ENCODE measurements at places on chromosomes 11 and 22. TPM values are rescaled to one million over a fixed set of nuclear protein-coding genes. Genes with fewer than 3 reads are reported as not detected.
A peak's percentile ranks its signal among the peaks of the same experiment; 100 is the strongest.

GRCh38 chr11:101061606-101062005 is 68.0 kb downstream of the PGR start:
- no peak for DNase-seq

SAAL1 gene
- 8.8 TPM for total RNA-seq

- no peak for DNase-seq
Observed at GRCh38 chr11:69384251-69385143, 90.5 kb downstream of the MYEOV start.

- DNase-seq: no peak
Observed at GRCh38 chr22:19290400-19291217, 910 bp downstream of the CLTCL1 start.

SCGB2A2 gene
- not detected for total RNA-seq

DNA sequence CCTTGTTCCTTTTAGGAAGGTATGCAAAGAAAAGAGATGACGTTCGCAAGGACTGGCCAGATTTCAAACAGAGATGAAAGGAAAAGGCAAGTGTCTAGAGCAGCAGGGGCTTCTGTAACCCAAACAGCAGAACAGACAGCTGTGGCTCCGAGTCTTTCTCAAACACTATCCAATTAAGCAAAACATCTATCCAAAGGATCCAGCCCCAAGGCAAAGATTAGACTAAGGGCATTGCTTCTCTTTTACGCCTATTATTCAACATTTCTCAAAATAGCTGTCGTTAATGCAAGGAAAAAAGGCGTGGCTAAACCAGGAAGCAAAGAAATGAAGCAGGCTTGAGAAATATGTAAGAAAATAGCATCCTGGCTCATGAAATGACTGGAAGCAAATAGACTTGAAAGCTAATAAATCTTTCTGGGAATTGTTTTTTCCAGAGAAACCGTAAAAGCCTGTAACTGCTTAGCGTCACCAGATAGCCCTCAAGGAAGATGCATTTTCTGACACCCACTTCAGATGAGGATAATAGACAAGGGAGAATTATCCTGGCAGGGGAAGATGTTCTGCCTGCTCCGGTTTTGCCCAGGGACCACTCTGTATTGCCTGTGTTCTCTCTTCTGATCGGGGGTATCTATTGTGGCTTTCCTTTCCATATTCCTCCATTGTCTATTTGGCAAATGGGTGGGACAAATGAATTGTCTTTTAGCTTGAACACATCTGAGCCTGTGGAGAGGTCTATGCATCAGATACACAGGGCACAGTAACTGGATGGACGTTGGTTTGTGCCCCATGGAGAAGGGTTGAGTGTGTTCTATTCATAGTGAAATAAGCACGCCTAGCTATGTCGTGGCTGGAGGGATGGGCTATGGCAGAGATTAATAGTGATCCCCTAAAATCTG is 20.2 kb downstream of the C11orf96 start:
- DNase-seq: no peak

DDX6 gene
- 115 TPM for total RNA-seq

DNA sequence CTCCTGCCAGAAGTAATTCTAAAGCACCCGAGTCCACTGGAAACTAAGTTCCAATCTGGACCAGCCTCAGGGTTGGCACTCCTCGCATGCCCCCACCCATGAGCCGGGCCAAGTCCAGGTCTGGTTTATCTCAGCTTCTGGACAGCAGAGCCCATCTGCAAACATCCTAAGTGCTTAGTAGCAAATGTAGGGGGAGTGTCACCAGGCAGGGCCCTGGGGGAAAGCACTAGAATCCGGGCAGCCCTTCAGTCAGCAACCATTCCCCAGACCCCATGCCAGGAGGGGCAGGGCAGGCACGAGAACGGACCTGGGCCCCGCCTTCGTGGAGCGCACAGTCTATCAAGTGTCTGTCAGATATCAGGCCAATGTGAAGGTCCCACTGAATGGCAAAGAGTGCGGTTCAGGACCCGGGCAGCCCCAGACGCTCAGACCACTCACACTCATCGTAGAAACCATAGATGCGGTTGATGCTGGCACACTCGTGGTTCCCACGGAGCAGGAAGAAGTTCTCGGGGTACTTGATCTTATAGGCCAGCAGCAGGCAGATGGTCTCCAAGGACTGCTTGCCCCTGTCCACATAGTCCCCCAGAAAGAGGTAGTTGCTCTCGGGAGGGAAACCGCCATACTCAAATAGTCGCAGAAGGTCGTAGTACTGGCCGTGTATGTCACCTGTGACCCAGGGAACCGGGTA is 1.3 kb downstream of the PPP1CA start:
- no peak for DNase-seq

- no peak for DNase-seq
Observed at GRCh38 chr11:6440906-6441358, at the start of gene HPX. HPX (minus strand) TSS chr11:6440987; CDS start chr11:6440963, 24 bp downstream.

DNA sequence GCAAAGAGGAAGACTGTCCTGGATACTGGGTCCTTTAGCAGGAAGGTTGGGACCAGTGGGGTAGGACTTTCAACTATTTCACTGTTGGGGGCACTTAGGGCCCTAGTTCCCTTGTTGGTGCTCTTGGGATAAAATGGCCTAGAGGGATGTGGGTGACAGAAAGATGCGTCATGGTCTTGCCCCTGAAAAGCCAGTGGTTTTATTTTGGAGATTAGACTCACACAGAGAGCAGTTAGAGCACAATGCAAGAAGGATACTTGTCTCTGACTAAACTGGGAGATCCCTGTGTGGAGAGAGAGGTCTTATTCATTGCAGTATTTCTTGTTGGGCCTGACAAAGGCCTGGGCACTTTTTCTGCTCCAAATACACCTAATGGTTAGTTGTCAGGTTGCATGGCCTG is 22.6 kb upstream of the MRGPRX2 start:
- DNase-seq: no peak

- DNase-seq: no peak
Observed at GRCh38 chr11:116687458-116688201, 85.2 kb downstream of the BUD13 start.

- no peak for DNase-seq
Observed at GRCh38 chr11:6474806-6475500, 1.2 kb upstream of the TRIM3 start.

GRCh38 chr22:26394777-26395176 is 34.3 kb upstream of the ASPHD2 start:
- no peak for DNase-seq

- no peak for DNase-seq
Observed at GRCh38 chr11:47508240-47508957, 44.5 kb downstream of the CELF1 start.

DNA sequence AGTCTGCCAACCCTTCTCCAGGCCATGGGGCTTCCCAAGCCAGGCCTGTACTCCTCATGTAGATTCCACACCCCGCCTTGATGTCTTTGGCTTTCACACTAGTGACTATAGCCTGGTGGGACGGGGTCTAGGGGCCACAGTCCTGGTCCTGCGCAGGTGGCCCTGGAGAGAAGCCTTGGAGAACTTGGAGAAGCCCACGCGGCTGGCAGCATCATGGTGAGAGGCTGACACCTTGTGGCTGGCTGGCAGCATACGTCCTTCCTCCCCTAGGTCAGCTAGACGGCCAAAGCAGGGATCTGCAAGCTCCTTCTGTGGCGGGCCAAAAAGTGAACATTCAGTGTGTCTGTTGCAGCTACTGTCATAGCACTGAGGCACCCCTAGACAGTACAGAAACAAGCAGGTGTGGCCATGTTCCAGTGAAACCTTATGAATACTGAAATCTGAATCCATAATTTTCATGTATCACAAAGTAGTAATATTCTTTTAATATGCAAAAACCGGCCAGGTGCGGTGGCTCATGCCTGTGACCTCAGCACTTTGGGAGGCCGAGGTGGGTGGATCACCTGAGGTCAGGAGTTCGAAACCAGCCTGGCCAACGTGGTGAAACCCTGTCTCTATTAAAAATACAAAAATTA is 42.0 kb downstream of the FAM83F start:
- DNase-seq: peak; percentile 74

GRCh38 chr11:113532697-113533424 is 57.7 kb upstream of the DRD2 start:
- DNase-seq: peak; percentile 81

- DNase-seq: no peak
Observed at GRCh38 chr11:128625746-128626145, 38.4 kb upstream of the ETS1 start.

DNA sequence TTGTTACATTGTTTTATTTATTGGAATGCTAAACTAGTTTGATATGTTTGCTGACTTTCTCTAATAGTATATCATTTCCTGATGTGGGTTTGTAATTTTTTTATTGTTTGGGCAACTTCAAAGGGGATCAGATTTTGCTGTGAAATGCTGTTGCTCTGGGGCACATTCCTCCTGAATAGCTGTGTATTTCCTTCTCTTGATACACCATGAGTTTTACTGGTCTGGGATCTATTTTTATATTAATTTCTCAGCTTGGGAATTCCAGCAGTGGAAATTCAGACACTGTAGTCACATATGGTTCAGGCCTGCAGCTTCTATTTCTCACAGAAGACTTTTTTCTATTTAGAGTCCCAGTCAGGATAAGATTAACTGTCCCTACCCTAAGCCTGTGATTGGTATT is 58.9 kb downstream of the RPUSD4 start:
- DNase-seq: no peak

P4HA3 gene
- total RNA-seq: 0.96 TPM

TMEM191C gene
- total RNA-seq: 4.0 TPM

HPX gene
- total RNA-seq: 1.4 TPM

GRCh38 chr11:67438158-67438902 is 848 bp upstream of the PTPRCAP start:
- no peak for DNase-seq
